ENCODE measurements at places on chromosomes 3 and 15.

DNA sequence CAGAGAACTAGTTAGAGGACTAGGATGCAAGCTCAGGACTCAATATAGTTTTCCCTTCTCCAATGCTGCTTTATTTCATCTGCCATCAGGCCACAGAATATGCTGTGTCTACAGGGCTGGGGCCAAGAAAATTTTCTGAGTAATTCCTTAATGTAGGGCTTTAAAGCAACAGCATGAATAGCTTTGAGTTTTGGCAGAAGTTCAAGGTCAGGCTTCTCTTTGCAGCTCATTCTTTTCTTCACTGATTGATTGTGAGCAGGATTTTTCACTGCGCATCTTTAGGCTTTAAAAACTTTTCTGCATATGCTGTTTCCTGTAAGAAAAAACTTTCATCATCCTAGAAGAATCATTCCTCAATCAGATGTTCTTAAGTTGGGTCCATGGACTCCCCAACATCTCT, 4.6 kb downstream of the TMEM108 start:
- no peak for DNase-seq

GRCh38 chr3:63687278-63688225, 35.1 kb downstream of the SNTN start:
- no peak for DNase-seq

GRCh38 chr15:100310041-100310405, 31.8 kb downstream of the ADAMTS17 start:
- no peak for DNase-seq

GRCh38 chr3:197791892-197792647, 1.0 kb downstream of the LRCH3 start:
- peak; percentile 16 for DNase-seq

GRCh38 chr3:194952841-194953241, 267.2 kb downstream of the FAM43A start:
- peak; percentile 46 for DNase-seq

GRCh38 chr3:180680097-180680430, 775 bp upstream of the CCDC39 start:
- peak; percentile 6 for DNase-seq

GRCh38 chr15:74403991-74404563, 29.7 kb downstream of the SEMA7A start:
- DNase-seq = no peak

GRCh38 chr3:147843331-147843730, 434.2 kb downstream of the ZIC1 start:
- no peak for DNase-seq
